ENCODE measurements at places on chromosomes 3 and 15. TPM values are rescaled to one million over a fixed set of nuclear protein-coding genes. Genes with fewer than 3 reads are reported as not detected.

Gene GOLGA8H
- 1.3 TPM for polyA plus RNA-seq

Gene SERINC4
- polyA plus RNA-seq = 0.25 TPM

Gene STXBP5L
- not detected for polyA plus RNA-seq

Gene CHRM5
- polyA plus RNA-seq = not detected

Gene FES
- polyA plus RNA-seq = 16.4 TPM

Gene ITIH1
- 0.04 TPM for polyA plus RNA-seq

- no peak for DNase-seq
Observed at GRCh38 chr3:43637702-43638101, 15.9 kb upstream of the ANO10 start.

DNA sequence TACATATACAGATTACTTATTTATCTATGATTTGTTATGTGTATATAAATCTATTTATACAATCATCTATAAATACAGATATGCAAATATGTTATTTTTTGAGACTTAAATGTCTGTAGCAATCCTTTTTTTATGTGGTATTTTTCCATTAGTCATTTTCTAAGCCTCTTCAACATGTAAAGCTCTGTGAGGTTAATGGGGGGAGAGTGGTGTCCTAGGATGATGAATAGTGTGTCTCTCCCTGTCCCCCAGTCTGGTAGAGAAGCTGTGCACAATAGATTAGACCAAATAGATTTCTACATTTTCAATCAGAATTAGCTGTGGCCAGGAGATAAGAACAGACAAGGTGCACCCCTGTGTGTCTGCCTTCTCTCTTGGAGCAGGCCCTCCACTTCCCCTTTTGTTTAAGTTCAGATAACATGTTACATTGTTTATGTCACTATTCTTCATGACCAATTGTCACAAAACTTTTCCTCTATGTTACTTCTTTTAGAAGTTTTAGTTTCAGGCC, 453.9 kb downstream of the LPP start:
- DNase-seq = no peak

DNA sequence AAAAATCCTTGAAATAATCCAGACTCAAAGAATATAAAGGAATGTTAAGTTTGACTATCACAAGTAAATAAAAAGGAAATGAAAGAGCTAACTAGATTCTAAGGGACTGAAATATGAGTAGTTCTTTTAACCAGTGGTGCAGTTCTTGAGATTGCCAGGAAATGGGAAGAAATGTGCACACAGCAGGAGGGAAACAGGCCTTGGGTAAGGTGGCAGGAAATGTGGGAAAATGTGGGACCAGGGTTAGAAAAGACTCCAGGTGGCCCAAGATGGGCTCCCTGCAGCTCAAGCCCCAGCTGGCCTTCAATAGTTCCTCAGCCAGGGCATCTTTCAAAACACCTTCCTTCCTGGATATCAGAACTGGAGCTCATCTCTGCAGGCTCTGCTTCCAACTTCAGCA, 181.3 kb downstream of the ISL2 start:
- DNase-seq = no peak

- no peak for DNase-seq
Observed at GRCh38 chr15:59105854-59106253, 908 bp downstream of the CCNB2 start.

DNA sequence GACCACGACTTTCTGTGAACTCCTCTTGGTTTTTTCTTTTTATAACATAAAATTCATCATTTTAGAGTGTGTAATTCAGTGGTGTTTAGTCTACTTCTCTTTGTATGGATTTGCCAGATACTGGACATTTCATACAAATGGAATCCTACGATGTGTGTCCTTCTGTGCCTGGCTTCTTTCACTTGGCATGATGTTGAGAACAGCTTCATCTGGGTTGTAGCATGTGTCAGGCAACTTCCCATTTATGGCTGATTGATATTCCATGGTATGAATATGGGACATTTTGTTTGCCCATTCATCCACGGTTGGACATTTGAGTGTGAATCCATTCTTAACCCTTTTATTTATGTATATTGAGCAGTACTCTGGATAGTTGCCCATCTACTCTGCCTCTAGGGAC, 82.7 kb upstream of the KLF13 start:
- DNase-seq = no peak

DNA sequence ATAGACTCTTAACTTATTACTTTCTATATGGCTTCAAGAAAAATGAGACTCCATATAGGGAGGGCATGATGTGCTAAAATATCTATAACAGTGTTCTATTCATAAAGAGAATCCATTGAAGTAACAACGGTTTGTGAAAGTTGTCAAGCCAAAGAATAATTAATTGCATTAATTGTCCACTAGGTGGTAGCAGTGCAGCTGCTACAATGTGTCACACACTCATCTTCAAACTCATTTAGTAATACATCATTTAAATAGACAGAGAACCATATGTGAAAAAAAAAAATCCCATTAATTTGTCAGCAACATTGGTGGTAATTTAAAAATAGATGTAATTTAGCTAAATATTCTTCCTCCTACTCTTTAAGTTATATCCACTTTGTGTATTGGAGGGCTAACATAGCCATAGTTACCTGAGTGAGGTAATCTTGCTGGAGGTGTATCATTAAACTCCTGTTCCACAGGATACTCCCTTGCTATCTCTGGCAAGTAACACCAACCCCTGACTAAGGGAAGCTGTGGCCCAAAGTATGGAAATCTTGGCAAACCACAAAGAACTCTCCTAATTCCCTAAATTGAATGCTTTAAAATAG, 3.7 kb upstream of the CPA3 start:
- DNase-seq = no peak

- no peak for DNase-seq
Observed at GRCh38 chr15:101179341-101180153, 72.3 kb downstream of the CHSY1 start.

DNA sequence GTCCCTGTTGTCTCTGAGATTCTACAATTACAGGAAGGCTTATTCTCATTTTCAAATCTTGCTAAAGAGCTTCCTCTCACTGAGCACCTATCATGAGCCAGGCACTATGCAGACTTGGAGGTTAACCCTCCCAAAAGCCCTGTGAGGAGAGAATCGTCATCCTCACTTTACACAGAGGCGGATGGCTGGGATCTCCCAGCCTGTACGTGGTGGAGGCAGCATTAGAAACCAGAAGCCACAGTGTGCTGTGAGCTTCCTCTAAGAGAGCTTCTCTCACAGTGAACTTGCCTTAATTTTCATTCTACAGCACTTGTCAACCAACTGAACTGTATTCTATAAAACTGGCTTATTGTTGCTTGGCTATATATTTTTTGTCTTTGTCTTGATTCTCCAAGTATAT, 6.1 kb upstream of the DGKG start:
- no peak for DNase-seq

DNA sequence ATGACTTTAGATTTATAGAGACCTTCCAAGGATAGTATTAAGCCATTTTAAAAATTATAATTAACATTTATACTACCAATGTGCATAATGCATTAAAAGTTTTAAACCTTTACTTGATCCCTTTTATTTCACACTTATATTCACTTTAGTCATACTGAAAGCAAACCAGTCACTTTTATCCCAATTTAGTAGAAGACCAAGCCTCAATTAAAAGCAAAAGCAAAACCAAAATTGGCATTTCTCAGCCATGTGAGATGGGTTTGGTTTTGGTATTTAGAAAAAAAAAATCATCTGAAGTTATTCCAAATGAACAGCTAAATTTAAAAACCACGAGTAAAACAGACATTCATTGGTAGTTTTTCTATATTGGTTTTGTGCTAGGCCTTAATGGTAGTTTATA, 249.4 kb downstream of the LPP start:
- DNase-seq = no peak

DNA sequence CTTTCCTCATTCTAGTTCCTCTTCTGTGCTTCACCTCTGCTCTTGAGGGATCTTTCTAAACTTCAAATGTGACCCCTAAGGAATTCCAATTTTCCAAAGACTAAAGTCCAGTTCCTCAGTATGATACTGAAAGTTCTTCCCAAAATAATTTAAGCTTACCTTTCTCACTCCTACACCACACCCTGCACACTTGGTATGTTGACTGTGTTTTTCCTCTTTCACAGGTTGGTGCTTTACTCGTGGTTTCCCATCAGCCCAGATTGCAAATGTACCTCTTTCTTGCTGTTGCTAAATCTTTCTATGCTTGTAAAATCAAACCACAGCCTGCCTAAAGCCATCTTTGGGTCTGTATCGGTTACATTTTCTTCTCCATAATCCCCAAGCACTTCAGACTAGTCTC, 30.5 kb upstream of the CLDN16 start:
- DNase-seq = no peak

GRCh38 chr3:29525254-29525881, 244.5 kb downstream of the RBMS3 start:
- DNase-seq = peak; percentile 63

All from heart left ventricle (tissue), 16 donors.